ENCODE measurements at places on chromosomes 7 and 10. TPM values are rescaled to one million over a fixed set of nuclear protein-coding genes. Genes with fewer than 3 reads are reported as not detected.

ITPRID1 gene
- total RNA-seq: not detected

GALNT17 gene
- total RNA-seq: not detected

METTL27 gene
- total RNA-seq: 0.66 TPM

SLC18A3 gene
- not detected for total RNA-seq

NRCAM gene
- 2.2 TPM for total RNA-seq

PDK4 gene
- total RNA-seq: 0.53 TPM

FRAT1 gene
- 6.9 TPM for total RNA-seq

ZNF680 gene
- 22.0 TPM for total RNA-seq

PAX2 gene
- total RNA-seq: not detected

BICC1 gene
- not detected for total RNA-seq

CLEC2L gene
- total RNA-seq: not detected

ANKRD61 gene
- total RNA-seq: not detected

TUBGCP2 gene
- 58.6 TPM for total RNA-seq

GRM3 gene
- not detected for total RNA-seq

CPXM2 gene
- total RNA-seq: not detected

NKX1-2 gene
- total RNA-seq: not detected

ANKRD30A gene
- not detected for total RNA-seq

OR6B1 gene
- not detected for total RNA-seq

NAT16 gene
- total RNA-seq: not detected
